ENCODE measurements at places on chromosomes 16 and 17. TPM values are rescaled to one million over a fixed set of nuclear protein-coding genes. Genes with fewer than 3 reads are reported as not detected.

- no peak for DNase-seq
These were observed 14.7 kb upstream of the PLLP start for GRCh38 chr16:57299009-57299718.

DNA sequence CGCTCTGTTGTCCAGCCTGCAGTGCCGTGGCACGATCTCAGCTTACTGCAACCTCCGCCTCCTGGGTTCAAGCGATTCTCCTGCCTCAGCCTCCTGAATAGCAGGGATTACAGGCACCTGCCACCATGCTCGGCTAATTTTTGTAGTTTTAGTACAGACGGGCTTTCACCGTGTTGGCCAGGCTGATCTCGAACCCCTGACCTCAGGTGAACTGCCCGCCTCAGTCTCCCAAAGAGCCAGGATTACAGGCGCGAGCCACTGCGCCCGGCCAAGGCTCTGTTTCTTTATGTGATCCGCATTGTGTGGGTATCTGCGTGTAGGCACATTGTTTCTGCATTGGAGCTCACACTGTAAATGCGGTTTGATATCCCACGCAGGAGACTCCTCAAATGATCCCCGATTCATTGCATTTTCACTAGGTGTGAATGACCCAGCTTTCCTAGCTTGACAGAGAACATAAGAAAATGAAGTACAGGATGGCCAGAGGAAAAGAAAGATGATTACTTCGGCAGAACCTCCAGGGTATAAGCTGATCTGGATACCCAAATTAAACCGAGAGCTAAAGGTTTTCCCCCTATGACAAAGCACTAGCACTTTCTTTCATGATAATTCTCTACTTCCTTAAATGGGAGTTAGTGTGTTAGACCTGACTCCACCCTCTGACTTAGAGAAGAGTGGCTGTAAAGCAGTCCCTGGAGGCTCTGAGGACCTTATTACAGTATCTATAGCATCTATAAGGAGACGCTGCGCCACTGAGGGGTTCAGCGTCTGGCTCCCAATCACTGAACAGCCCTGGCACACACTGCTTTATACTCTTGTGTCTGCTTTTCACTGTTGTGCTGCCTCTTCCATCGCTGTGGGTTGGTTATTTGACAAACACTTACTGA, 17.3 kb downstream of the COTL1 start:
- DNase-seq = no peak

- DNase-seq = no peak
These were observed 406.0 kb downstream of the SEC14L1 start for GRCh38 chr17:77546772-77547241.

DNA sequence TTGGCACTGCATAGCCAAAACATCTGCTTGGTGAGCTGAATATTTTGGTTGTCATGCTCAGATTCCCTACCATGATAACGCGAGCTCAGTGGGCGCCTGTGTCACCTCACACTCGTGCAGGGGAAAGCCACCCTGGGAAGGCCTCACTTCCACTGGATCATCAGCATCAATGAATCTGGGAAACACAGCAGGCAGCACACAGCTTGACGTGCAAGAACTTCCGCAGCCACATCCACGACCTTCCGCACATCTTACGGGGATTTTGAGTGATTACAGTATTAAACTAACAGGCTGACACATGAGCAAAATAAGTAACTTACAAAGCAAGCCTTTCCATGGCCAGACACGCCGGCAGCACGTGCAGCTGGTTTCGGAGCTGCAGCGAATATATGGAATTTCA, 54.7 kb upstream of the FOXF1 start:
- DNase-seq = no peak

GRCh38 chr17:69575346-69575761, 160.9 kb downstream of the MAP2K6 start:
- peak; percentile 90 for DNase-seq

DNA sequence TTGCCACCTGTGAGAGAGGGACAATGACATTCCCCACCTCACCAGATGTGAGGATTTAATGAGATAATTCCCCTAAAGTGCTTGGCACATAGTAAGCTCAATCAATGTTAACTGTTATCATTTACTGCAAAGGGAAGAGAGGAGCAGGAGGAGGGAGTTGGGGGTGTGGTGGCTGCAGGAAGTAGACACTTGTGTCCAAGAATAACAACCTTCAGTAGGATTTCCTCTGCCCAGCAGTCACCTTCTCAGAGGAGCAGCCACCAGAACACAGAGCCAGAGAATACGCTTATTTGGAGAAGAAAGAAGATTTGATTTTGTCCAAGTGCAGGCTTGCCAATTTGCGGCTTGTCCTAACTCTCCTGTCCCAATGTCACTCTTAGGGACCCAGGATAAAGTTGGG, 10.2 kb downstream of the CBX4 start:
- no peak for DNase-seq

DNA sequence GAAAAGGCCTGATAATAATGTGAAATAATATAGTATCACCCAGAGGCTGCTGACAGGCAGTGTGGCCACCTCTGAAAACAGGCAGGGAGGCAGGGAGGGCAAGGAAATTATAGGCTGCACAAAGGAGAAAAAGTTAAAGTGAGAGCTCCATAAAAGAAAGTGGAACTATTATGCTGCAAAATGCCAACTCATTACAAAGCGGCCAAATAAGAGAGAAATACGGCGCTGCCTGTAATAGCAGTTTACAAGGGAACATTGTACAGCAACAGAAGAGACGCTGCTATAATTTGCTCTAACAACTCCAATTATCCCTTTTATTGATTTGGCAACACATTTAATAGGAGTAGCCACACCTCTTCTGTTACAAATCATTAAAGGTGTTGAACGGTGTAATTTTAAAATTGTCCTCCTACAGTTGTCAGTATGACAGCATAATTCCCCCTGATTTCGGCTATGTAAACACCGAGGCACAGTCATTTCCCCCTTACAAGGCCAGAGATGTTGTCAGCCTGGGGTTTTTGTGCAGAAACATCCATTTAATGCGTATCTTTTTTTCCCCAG, 120.3 kb downstream of the MRM1 start:
- no peak for DNase-seq

DNA sequence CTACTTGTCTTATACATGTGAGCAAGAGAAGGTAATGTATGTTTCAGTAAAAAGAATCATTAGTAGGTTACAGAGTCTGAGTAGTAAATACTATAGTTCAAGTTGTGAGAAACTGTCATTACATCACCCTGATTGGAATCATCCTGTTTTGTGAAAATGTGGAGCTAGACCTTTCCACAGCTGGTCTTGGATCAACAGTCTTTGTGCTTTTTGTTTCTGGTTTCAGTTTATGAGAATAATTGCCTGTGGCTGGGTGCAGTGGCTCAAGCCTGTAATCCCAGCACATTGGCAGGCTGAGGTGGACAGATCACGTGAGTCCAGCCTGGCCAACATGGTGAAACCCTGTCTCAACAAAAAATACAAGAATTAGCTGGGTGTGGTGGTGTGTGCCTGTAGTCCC, 19.7 kb upstream of the SHISA9 start:
- DNase-seq = no peak

The ALOX12 gene
- total RNA-seq = not detected

- DNase-seq = peak; percentile 78
These were observed 27.0 kb upstream of the NF1 start for GRCh38 chr17:31067691-31068184.

The MT2A gene
- 353 TPM for total RNA-seq

GRCh38 chr16:10868596-10869469, 8.2 kb upstream of the CIITA start:
- no peak for DNase-seq

DNA sequence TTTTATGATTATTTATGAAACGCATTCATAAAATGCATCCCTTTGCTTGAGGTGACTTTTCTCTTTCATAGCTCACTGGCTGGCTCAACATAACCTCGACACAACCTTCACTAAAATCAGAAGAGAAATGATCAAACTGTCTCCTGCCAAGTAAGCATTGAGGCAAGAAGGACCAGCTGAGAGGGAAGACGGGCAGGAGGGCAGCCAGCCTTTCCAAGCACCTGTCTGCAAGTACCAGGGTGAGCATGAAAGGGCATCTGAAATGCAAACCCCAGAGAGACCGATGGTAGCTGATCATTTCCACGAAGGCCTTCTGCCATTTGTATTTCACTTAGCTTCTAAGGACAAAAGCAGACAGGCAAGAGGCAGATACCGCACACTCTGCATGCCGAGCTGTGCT, 52.1 kb upstream of the RPH3AL start:
- DNase-seq = no peak

Data from PC-9 (cell line).